ENCODE measurements at places on chromosomes 11 and 22.

- peak; percentile 77 for DNase-seq
These were observed 19.0 kb upstream of the E2F8 start for GRCh38 chr11:19259487-19260345.

DNA sequence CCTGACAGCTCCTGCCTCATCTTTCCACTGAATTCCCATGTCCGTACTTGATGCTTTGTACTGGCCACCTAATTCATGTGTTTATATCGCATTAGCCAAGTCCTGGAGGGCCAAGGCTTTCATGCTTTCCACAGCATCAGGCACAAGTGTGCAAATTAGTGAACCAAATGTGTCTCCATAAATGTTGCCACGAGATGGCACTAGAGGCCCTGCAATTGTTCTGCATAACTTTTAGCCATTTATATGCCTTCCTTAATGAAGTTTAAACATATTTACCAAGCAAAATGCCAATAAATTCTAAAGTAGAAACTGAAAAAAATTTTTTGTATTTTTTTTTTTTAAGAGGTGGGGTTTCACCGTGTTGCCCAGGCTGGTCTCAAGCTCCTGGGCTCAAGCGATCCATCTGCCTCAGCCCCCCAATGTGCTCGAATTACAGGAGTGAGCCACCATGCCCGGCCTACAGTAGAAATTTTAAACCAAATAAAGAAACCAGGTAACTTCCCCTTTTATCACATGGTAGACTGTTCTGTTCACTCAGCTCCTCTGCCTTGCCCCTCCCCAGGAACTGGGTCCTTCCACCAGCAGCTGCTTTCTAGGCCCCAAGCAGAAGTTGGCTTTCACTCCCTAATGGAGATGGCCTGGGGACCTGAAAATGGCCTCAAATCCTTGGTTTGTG lies 20.8 kb upstream of the IL18BP start:
- peak; percentile 38 for DNase-seq

- DNase-seq = no peak
These were observed 11.0 kb downstream of the RAB36 start for GRCh38 chr22:23156286-23156685.

DNA sequence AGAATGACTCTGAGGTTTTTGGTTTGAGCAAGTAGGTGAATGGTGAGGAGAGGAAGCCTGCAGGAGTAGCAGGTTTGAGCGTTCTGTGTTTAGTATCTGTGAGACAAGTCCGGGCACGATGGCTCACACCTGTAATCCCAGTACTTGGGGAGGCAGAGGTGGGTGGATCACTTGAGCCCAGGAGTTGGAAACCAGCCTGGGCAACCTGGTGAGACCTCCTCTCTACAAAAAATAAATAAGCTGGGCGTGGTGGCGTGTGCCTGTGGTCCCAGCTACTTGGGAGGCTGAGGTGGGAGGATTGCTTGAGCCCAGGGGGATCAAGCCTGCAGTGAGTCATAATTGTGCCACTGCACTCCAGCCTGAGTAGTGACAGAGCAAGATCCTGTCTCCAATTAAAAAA lies 9.7 kb upstream of the CENATAC start:
- DNase-seq = no peak

- DNase-seq = no peak
These were observed 1.4 kb downstream of the CRY2 start for GRCh38 chr11:45848654-45849081.

- DNase-seq = no peak
These were observed 6.4 kb upstream of the CDPF1 start for GRCh38 chr22:46256358-46256958.

- no peak for DNase-seq
These were observed 13.0 kb downstream of the LTO1 start for GRCh38 chr11:69662021-69662698.

DNA sequence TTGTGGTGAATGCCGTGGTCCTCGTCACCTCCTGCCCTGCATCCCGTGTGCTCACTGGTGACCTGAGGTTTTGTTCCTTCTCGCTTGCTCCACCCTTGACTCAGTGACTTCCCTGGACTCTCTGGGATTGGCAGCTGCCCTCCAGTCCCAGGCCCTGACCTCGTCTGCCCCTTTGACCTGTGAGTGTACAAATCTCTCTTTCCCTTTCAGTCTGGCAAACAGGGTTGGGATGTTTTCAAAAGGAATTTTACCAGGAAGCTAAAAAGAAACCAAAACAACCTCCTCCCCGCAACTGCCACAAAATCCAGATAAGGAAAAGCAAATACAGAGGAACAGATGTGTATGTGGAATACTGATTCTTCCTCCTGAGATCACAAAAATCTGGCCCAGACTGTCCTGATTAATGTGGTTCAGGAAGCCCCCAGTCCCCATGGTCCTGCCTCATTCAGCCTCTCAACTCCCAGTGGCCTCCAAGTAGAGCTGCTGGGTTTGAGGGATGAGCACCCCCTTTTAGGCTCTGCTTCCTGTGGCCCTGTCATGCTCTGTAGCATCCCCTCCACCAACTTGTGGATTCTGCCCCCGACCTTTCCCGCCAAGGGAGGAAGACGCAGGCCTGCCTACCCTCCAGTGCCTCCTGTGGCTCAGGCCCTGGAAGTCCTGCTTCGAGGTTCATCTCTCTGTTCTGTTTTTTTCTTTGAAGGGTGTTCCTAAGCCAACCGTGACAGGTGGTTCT lies 15.2 kb downstream of the ROBO4 start:
- DNase-seq = no peak

GRCh38 chr22:21952586-21953571 lies at the start of gene PPM1F:
PPM1F (minus strand) TSS chr22:21952848; CDS start chr22:21946048, 6,800 bp downstream.
- DNase-seq = peak; percentile 96

GRCh38 chr11:77557553-77557952 lies 32.2 kb upstream of the AQP11 start:
- no peak for DNase-seq

DNA sequence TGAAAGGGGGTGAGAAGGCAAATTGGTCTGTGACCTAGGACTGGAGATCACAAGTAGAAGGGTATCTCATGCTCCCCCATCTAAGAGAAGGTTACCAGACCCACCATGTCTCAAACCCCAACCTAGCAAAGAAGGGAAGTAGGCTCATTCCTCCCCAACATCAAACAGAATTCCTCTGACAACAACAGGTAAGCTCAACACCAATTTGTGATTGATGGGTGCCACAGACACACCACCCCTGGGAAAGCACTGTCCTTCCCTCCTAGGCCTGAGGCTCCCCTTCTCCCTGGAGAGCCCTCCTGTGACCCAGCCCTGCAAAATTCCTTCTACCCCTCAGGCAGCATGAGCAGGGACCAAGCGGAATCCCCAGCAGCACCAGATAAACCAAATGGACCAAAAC lies 154.3 kb downstream of the BUD13 start:
- no peak for DNase-seq

- no peak for DNase-seq
These were observed 16.2 kb downstream of the IMMP1L start for GRCh38 chr11:31493235-31493634.

GRCh38 chr11:2472428-2473186 lies 27.8 kb downstream of the KCNQ1 start:
- no peak for DNase-seq

GRCh38 chr22:46293577-46294260 lies 3.0 kb upstream of the GTSE1 start:
- DNase-seq = no peak

DNA sequence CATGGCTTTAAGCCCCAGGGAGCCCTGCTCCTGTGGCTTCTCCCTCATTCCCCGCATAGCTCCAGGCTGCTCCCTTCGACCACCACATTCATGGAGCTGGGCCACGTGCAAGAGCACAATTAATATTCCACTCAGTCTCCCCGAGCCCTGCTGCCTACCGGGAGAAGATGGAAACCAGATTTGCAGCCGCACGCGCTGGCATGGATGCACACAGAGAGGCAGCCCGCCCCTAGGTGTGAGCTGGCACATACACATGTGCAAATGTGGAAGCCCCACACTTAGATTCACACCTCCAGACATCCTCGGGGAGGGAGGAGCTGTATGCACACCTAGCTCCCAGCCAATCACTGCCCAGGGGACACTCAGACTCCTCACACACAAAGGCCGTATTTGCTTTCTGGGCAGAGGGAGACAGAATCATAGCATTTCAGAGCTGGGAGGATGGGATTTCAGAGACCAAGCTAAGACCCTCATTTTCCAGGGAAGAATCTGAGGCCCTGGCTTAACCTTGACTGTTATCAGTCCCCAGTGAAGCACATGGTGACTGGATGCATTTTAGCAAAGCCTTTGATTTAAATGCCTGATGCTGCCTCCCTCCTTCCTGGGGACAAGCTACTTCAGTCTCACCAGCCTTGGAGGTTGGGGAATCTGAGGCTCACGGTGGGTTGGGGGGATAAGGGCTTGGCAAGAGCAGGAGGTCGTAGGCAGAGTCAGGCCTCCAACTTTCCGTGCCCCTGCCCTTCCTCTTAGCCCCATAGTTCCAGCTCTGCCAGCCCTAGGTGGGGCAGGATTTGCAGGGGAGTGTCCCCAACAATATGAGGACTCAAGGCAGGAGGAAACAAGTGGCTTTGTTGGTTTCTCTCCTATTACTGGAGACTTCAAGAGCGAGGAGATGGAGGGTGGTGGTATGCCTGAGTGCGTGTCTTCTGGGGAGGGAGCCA lies 5.3 kb upstream of the CREB3L1 start:
- DNase-seq = no peak

DNA sequence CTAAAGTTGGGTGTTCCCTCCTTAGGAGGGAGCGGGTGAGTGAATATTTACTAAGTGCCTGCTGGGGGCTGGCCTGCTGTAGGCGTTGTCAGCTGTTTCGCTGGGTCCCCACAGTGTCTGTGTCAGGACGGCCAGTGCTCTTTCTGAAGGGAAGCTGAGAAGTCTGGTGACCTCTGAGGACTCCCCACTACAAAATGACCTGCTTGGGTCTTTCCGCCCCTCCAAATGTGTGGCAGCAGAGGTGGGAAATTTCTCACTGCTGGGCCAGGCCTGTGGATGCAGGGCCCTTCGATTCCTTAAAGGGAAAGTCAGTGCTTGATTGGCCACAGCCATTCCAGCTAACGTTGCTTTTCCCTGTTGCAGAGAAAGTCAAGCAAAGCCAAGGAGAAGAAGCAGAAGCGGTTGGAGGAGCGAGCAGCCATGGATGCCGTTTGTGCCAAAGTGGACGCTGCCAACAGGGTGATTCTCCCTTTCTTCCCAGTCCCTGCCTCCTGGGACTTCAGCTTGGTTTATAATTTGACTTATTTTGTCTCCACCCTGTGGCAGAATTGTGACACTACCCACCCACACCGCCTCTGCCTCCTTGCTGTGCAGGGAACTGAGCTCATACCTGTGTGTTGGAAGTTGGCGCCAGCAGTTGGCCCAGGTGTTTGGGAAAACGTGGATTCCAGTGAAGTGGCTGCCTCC lies 6.8 kb downstream of the NAA40 start:
- peak; percentile 64 for DNase-seq

DNA sequence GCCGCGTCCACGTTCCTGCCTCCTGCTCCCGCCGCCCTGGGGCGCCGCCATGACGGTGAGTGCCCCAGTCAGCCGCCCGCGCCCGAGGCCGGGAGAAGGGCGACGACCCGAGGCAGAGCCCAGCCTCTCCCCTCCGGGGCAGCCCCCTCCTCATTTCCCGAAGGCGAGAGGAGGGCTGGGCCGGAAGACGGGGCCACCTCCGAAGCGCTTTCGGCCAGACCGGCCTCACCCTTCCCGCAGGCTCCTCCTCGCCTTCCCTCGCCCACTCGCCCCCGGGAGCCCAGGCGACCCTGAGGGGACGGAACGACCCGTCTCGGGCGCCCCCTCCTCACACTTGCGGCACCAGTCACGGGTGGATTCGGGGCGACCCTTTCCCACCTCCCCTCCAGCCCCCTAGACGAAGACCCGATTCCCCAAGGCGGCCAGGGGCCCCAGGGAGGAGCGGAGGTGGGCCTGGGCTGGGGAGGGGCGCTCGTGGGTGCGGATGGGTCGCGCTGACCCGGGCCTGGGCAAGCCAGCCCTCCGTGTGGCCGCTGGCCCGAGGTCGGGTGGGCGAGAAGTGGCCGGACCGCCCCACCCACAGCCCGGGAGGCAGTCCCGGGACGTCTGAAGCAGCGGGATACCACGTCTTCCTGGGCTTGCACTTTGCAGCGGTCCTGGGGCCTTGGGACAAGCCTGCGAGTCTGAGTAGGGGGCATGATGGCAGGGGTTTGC lies 49.7 kb downstream of the TRIOBP start:
- peak; percentile 74 for DNase-seq

All from activated T-cell treated with anti-CD3 and anti-CD28 coated beads, Interleukin-2, amount 50 U/mL, for 24 hours (primary cell).